ENCODE measurements at places on chromosomes 12 and 14. TPM values are rescaled to one million over a fixed set of nuclear protein-coding genes. Genes with fewer than 3 reads are reported as not detected.

Gene NRL
- 1.8 TPM for total RNA-seq

Gene SLC5A8
- not detected for total RNA-seq

Gene SIX6
- total RNA-seq = not detected

Gene JAG2
- total RNA-seq = 34.6 TPM

Gene AHSA1
- 194 TPM for total RNA-seq

Gene OR4K1
- not detected for total RNA-seq

Gene DYRK2
- total RNA-seq = 51.2 TPM

Gene C12orf54
- not detected for total RNA-seq

Gene FAM181A
- not detected for total RNA-seq

Gene KCNK13
- 6.7 TPM for total RNA-seq

Gene DNAI7
- 2.3 TPM for total RNA-seq

Gene ANG
- 4.5 TPM for total RNA-seq

Gene KLHDC1
- total RNA-seq = 7.1 TPM

Gene OAS3
- total RNA-seq = 5.7 TPM

Gene TMEM229B
- 4.2 TPM for total RNA-seq

Gene PTHLH
- total RNA-seq = not detected

Gene GRIP1
- 5.4 TPM for total RNA-seq

Gene DHRS4
- total RNA-seq = 29.7 TPM

Gene FGF6
- not detected for total RNA-seq

Gene SLC2A13
- 6.3 TPM for total RNA-seq

Gene STXBP6
- total RNA-seq = 41.4 TPM

Gene CPSF2
- 38.8 TPM for total RNA-seq

Gene TTC7B
- total RNA-seq = 67.5 TPM

Gene SLIRP
- total RNA-seq = 205 TPM

Gene MSRB3
- total RNA-seq = 148 TPM

Gene SPX
- total RNA-seq = 12.4 TPM

Gene OTX2
- not detected for total RNA-seq

Gene KRT85
- total RNA-seq = not detected

Gene RALGAPA1
- 35.6 TPM for total RNA-seq

Gene SMARCD1
- total RNA-seq = 20.1 TPM

Gene GARIN6
- total RNA-seq = not detected
